Left ventricle myocardium inferior (tissue), 1 donor: ENCODE measurements at places on chromosomes 2 and 18.

DNA sequence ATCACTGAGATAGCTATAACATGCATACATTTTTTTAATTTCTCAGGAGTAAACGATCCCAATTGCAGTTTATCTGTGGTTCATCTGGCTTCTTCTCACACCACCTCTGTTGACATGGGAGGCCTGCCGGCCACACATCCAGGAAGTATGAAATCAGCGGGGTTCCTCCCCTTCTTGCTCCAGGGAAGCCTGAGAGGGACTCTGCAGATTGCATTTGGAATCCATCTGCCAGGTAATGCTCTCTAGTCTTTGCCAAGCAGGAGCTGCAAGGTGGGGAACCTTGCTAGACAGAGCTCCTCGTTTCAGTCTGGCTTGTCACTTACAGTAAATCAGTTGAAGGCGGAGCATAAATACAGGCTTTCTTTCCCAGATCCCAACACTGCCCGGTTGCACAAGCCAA is 49.9 kb downstream of the SOX11 start:
- DNase-seq = no peak

DNA sequence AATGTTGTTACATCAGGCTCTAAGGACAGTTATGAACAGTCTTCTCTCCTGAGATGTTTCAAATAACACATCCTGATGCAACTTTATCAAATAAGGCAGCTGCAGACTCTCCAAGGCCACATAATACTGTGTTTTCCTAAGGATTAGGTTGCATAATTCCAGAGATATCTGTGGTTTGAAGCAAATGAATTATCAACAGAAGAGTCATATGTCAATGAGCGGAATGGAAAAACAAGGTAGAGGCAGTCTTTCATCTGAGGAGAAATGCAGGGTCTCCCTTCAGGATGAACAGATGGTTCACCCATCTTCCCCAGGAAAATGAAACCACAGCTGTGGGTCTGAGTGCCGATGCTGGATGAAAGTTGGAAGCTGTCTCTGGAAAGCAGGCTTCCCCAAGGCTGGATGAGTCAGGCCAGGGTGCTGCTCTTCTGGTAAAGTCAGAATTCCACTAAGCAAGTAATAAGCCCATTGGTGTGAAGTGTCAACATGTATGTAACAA is 22.2 kb downstream of the LYG1 start:
- DNase-seq = no peak

DNA sequence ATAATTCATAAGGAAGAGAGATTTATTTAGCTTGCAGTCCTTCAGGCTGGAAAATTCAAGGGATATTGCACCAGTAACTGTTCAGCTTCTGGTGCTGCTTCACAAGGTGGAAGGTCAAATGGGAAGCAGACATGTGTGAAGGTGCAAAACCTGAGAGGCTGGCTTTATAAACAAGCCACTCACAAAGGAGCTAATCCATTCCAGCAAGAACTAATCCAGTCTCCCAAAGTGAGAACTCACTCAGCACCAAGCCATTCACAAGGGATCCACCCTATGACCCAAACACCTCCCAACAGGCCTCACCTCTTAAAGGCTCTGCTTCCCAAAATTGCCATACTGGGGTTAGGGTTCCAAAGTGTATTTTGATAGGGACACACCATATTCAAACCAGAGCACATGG is 1018.4 kb upstream of the ACVR2A start:
- no peak for DNase-seq

GRCh38 chr2:37274359-37274965 is 43.0 kb downstream of the NDUFAF7 start:
- DNase-seq = no peak

DNA sequence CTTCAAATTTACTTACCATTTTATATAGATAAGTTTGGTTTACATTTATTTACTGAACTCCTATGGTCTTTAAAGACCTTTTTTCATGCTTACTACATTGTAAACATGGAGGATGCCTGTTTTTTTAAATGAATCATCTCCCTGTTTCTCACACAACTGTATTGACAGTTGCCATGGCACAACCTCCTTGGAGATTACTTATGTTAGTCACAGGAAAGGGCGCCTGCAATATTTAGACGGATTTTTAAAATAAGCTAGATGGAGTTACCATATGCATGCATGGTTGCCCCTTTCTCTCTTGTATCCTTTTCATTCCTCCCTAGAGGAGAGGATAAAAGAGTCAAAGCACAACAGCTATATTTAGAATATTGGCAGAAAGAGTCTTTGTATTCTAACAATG is 34.8 kb upstream of the CCDC102B start:
- no peak for DNase-seq

DNA sequence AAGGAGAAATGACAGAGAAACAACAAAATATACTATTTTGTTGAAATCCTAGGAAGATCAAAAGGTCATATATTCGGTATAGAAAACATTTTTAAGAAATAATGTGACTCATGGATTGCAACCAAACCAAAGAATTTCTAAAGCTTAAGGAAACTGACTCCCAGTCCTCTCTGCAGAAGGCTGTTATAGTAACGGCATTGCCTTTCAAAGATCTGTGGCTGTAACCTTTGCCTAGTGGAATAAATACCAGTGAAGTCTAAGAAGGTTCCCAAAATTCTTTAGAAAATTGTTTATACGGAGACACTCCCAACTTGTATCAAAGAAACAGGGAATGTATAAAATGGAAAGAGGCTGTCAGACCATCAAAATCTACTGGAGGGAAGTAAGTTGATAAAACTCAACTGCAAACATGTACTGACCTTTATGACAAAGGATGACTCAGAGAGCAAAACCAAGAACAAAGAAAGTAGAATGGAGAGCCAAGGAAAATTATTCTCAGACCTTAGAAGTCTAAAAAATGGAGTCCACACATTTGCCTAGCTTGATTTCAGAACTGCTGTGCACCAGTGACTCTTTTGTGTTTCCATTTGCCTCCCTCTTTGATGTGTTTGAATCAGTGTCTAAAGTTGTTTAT is 48.6 kb upstream of the FSIP2 start:
- DNase-seq = no peak

- DNase-seq = no peak
Measured at GRCh38 chr2:134246154-134246874, 7.6 kb upstream of the MGAT5 start.

DNA sequence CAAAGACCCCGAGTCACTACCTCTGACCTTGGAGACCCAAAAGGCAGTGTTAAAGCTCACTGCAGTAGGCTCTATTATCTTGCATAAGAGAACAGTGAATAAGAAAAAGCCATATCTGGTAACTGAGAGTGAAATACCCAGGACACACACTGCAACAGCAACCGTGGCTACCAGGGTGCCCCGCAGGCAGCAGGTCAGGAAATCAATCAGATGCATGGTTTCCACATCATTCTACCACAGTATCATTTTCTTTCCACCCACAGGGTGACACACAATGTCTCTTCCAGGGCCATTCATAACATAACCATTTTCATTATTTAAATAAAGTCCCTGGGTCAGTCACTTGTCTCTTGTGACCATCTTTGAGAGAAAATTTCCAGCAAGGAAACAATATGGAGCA is 131.3 kb downstream of the CCBE1 start:
- DNase-seq = no peak

- no peak for DNase-seq
Measured at GRCh38 chr2:127389778-127390435, 2.1 kb upstream of the MAP3K2 start.

GRCh38 chr2:238225911-238226697 is 13.7 kb downstream of the HES6 start:
- DNase-seq = no peak

DNA sequence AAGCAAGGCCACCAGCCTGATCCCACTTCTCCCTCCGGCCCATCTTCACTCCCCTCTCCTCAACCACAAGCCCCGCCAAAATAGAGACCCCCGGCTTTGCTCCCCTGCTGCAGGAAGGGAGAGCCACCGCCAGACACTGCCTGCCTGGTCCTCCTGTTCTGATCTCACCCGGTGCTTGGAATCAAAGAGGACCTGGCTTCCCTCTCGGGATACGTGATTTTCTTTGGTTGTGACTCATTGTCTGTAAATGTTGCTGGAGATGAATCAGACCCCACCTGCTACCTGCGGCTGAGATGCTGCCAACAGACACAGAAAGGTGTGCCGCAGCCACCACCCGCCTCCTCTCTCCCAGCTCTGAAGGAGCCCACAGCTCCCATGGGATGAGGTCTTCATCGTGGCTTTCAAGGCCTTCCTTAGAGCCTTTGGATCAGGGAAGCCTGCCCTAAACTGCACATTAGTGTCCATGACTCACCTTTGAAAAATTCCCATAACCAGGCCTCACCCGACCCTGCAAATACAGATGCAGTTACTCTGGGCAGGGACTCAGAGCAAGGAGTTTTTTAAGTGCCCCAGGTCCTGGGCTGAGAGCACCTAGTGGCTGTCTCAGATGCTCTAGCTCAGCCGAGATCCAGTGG is 79.4 kb upstream of the ZNF532 start:
- DNase-seq = no peak

DNA sequence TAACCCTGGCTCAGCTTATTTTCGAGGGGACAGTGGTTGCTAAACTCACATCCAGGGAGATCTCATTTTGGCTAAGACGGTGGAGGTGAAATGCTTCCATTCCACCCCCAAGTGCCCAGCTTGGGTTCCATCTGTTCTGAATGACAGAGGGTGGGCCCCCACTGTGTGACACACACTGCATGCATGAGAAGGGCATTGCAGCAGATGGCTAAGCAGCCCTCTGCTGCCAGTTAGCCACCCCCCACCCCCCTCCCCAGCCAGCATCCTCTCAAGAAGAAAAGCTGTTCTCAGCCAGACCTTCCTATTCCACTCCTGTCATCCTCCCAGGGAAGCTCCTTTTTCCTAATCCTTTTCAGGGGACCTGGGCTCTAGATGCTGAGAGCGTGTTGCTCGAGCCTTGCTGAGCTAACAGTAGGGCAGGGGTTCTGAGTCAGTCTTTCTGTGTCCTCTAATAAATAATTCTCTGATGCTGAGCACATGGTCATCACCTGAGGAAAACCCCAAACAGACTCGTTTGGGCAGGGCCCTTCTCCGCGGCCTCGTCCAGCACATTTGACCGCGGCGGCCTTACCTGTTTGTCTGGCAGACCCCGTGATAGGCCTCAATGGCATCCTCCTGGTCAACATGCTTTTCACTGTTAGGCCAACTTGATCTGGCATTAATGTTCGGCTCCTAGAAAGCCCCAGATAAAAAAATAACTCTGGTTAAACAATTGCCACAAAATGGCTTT is 49.5 kb upstream of the ACAA2 start:
- DNase-seq = no peak

- no peak for DNase-seq
Measured at GRCh38 chr2:43326101-43326825, 99.9 kb upstream of the ZFP36L2 start.

GRCh38 chr2:239638376-239638775 is 237.6 kb upstream of the HDAC4 start:
- DNase-seq = no peak

DNA sequence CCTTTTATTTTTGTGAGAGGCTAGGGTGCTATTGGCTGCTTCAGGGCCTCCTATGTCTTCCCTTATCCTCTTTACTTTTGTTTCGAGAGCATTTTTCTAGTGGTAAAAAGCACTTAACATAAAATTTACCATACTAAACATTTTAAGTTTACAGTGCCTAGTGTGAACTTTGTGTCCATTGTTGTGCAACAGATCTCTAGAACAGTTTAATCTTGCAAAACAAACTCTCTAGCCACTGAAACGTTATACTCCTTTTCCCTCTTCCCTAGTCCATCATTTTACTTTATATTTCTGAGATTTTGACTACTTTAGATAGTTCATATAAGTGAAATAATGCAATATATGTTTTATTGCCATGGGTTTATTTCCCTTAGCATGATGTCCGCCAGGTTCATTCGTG is 580.6 kb downstream of the THSD7B start:
- no peak for DNase-seq

DNA sequence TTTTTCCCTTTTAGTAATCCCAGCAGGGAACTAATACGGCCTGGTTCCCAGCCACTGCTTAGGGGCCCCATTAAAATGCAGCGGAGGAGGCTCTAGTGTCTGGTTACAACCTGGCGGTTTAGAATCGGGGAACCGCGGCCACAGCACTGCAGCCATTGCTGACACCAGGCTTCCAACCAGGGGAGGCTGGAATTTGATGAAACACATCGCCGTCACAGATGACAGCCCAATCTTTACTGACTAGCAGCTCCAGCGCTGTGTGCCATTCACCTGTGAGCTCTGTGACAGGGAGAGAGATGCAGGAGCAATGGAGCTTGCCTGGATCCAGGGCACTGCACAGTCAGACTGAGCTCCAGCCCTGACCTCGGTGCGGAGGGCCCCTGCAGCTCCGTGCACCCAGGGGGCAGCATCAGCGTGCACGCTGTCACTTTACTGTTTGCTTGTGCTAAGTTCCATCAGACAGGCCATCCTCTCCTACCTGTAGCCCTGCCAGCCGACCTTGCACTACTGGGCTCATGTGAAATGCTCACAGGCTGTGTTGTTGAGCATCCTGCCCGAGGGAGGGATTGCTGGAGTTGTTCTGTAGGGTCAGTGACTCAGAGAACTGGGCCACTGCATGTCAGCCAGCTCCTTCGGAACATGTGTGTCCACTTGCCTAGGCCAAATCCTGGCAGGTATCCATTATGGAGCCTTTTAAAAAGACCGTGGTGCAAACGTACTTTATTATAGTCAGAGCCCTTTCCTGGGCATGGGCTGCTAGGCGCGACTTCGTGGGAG is 203.5 kb downstream of the SEPTIN10 start:
- DNase-seq = no peak

GRCh38 chr18:26293982-26294381 is 67.7 kb downstream of the TAF4B start:
- DNase-seq = no peak

- DNase-seq = no peak
Measured at GRCh38 chr2:240146141-240146561, 5.7 kb upstream of the OTOS start.

DNA sequence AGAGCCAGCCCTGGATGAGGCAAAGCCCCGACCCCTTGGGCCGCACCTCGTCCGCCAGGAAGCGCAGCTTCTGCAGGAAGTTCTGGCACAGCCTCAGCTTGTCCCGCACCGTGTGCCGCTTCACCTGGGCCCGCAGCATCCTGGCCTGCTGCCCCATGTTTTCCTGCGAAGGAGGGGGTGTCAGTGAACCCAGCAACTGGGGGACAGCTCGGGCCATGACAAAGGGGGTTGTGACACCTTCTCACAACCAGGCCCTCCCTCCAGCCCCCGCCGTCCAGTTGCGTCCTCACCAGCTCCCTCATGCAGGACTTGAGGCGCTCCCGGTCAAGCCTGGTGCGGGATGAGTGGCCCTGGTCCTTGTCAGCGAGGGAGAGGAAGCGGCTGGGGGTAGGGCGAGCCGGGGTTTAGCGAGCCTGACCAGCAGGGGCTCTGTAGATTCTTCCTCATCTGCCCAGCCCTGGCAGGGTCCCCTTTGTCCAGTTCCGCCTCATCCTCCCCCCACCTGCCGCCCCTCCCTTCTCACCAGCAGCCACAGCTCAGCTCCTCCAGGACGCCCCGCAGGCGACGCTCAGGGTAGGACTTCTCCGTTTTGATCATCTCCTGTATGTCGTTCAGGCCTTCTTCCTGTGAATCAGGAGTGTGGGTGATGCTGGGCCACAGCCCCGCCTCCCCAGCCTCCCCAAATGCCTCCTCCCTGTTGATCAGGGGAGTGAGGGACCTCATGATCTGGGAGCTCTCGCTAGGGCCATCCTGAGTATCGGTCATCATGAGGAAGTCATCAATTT is 606 bp downstream of the OTOF start:
- no peak for DNase-seq

- peak; percentile 40 for DNase-seq
Measured at GRCh38 chr2:165067643-165068486, 112.5 kb upstream of the SLC38A11 start.

GRCh38 chr2:367246-367645 is 79.4 kb upstream of the ALKAL2 start:
- no peak for DNase-seq

- DNase-seq = no peak
Measured at GRCh38 chr2:26438926-26439325, 37.2 kb downstream of the DRC1 start.

- no peak for DNase-seq
Measured at GRCh38 chr2:16635791-16636699, 29.6 kb downstream of the CYRIA start.
